ENCODE measurements at places on chromosomes 12 and 14.

- DNase-seq = no peak
Measured at GRCh38 chr12:104799458-104799857, 158.6 kb downstream of the SLC41A2 start.

GRCh38 chr12:27549801-27550652 is 26.0 kb downstream of the PPFIBP1 start:
- peak; percentile 97 for DNase-seq

GRCh38 chr12:39912211-39912980 is 193.5 kb downstream of the SLC2A13 start:
- no peak for DNase-seq

GRCh38 chr12:17793854-17794253 is 296.1 kb downstream of the RERGL start:
- no peak for DNase-seq

DNA sequence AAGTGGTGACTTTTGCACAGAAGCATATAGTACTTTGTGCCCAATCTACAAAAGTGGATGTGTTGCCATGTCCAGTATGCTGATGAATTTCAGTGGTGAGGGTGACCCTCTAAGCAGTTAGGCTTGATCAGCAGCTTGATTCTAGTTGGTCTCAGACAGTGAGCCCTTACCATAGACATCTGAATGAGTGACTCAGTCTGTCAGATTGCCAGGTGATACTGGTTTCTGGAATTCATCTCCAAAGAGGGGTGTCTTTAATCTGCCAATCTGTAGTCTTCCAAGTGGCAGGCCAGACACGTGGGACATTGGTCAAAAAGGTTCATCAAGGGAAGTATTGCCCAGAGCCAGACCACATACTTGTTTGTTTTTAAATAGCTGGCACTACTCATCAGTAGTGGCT is 187.4 kb upstream of the SLC16A7 start:
- no peak for DNase-seq

GRCh38 chr12:100795174-100795799 is 711 bp downstream of the ANO4 start:
- DNase-seq = no peak

DNA sequence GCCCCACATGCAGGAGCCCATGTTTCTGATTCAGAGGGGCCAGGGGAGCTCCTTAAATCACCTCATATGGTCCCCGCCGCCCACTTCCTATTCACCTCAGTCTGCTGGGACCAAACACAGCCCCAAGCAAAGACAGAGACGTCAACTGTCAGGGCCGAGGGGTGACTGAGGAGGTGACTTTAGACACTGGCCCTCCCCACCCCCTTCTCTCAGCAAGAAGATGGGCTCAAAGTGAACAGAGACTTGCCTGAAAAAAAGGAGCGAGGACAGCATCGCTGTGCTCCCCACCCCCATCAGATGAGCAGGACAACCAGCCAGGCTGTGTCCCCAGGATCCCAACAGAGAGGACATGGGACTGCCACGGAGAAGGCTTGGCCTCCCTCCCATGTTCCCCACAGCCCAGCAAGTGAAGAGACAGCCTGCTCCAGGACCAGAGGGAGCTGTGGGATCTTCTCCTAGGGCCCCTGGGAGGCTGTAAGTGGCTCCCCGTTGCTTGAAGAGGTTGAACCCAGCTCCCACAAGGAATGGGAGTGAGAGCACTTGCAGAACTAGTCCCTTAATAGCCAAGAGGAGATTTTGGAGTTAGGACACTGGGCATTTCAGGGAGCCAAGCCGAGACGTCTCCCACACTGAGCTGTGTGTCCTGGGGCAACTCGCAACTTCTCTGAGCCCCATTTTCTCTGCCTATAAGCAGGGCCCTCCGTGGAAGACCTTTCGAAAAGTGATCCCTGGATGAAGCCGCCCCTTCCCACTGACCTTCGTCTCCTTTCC is 1.3 kb upstream of the KRT79 start:
- DNase-seq = no peak

- no peak for DNase-seq
Measured at GRCh38 chr12:6871052-6871957, 1.8 kb downstream of the SPSB2 start.

- DNase-seq = no peak
Measured at GRCh38 chr12:83113945-83114344, 427.2 kb downstream of the TMTC2 start.

GRCh38 chr14:78840898-78841297 is 670.7 kb downstream of the NRXN3 start:
- no peak for DNase-seq

DNA sequence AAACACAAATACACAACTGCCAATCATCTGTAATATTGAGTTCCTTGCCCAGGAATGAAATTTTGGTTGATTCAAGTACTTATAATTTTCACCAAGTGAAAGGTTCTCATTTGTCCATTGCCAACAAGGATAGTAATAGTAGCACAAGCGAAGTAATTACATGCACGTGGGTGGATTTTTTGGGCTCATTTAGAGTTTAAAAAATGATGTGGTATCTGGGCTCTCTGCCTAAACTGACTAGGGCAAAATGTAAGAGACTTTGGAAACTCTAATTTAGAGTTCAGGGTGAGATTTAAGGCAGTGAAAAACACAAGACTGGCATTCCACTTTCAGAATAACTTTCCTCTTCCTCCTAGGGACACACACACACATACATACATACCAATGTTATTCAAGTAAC is 111.7 kb downstream of the MYRFL start:
- no peak for DNase-seq

GRCh38 chr12:2017546-2018337 is 13.5 kb upstream of the DCP1B start:
- no peak for DNase-seq

DNA sequence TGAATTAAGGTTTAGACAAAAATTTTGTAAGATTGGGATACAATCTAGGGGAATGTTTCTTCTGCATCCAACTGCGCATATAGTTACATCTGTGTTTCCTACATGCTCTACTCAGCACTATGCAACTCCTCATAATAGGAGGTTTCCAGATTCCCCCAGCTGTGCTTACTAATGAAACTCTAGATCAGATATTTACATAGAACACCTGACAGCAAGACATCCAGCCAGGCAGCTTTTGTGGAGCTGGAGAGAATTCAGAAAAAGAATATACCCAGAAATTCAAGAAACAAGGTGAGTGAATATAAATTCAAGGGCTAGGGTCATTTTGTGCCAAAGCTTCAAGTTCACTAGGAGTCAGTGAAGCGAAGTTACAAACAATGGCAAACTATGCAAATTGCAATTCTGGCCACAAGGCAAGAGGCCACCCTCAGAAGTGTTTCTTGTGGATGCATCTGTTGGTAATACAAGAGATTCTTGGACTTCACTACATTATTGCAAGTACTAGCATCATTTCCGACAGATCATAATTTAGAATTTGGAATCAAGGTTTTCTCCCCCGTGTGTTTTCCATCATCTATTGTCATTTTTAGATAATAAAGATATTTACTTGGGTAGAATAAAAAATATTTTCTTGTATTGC is 341.2 kb upstream of the NAV3 start:
- DNase-seq = no peak

DNA sequence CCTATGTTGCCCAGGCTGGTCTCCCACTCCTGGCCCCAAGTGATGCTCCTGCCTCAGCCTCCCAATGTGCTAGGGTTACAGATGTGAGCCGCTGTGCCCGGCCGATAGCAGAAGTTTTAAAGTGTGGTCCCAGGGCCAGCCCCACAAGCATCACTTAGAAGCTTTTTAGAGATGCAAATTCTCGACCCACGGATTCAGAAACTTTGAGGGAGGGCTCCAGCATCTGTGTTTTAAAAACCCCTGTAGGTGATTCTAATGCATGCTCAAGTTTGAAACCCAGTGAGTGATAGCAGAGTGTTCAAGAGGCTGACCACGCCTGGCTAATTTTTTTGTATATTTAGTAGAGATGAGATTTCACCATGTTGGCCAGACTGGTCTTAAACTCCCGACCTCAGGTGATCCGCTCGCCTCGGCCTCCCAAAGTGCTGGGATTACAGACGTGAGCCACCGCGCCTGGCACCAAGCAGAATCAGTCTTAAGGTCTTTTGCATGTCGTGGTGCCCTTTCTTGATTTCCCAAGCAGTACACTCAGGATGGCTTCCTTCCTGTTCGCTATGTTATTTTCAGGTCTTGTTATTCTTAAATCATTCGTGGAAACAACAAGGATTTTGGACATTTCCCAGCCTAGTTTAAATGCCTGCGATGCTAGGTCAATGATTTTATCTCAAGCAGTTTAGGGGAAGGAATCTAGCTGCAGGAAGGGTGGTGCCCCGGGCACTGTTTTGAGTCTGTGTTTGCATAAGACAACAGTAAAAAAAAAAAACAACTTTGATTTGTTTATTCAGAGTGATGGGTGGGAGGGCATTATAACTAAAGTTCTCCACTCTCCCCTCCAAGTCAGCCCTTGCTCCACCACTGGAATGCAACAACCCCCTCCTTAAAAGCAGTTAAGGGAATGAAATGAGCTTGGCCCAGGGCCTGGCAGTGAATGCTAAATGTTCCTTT is 9.2 kb upstream of the RILPL2 start:
- no peak for DNase-seq

DNA sequence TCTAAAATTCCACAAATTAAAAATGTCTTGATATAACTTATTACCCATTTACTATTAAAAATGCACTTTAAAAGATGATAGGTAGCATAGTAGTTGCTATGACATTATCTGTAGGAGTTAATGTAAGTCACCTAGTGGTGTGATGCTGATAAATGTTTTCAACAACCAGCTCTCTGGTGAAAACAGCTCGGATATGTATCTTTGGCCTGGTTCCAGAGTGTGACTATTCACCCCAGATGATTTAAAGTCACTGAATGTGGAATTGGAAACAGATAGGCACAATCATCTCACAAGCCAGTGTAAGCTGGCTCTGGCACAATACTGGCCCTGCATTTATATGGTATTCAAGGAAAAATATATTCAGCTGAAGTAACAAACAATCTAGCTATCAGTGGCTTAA is 9.2 kb upstream of the CCDC196 start:
- no peak for DNase-seq

GRCh38 chr12:13074396-13075117 is 28.9 kb downstream of the GSG1 start:
- no peak for DNase-seq

- DNase-seq = no peak
Measured at GRCh38 chr12:109768901-109769670, 55.5 kb downstream of the FAM222A start.

DNA sequence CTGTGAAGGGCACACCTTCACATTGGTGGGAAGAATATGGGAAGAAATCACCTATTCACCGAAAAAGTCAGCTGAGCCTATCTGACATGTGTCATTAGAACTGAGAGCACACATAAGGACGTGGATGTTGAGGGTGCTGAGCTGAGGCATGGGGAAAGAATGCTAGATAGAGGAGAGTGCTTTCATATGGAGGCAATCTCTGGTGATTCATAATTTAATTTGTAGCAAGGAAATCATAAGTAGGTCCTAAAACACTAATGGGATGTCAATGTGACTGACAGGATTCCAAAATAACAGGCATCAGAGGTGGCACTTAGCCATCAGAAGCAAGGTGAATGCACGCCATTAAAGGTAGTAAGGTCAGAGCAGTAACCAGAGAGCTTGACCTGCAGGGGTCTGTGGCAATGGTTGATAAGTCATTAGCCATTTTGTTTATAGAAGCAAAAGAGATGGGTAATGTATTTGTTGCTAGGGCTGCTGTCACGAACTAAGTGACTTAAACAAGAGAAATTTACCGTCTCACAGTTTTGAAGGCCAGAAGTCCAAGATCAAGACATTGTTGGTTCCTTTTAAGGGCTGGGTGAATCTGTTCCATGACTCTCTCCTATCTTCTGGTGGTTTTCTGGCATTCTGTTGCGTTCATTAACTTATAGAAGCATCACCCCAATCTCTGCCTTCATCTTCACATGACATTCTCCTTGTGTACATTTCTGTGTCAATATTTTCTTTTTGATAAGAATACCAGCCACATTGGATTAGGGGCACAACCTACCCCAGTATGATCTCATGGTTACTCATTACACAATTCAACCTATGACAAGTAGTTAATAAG is 69.3 kb downstream of the ANKS1B start:
- DNase-seq = no peak

- DNase-seq = peak; percentile 70
Measured at GRCh38 chr12:15928346-15928745, 17.2 kb downstream of the DERA start.

DNA sequence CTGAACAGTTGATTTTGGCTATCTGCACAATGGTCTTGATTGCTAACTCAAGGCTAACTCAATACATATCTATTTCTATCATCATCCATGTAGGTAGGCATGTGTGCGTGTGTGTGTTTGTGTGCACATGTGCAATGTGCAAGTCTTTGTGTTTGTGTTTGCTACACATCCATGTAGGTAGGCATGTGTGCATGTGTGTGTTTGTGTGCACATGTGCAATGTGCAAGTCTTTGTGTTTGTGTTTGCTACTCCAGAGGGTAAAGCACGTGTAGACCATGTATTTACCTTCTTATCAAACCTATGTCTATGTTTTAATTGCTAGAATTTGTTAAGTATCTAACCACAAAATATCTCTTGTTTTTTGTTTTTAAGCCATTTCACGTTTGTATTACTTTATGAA is 962.6 kb downstream of the LRFN5 start:
- DNase-seq = no peak

GRCh38 chr14:37436519-37436918 is 158.5 kb downstream of the FOXA1 start:
- DNase-seq = no peak

DNA sequence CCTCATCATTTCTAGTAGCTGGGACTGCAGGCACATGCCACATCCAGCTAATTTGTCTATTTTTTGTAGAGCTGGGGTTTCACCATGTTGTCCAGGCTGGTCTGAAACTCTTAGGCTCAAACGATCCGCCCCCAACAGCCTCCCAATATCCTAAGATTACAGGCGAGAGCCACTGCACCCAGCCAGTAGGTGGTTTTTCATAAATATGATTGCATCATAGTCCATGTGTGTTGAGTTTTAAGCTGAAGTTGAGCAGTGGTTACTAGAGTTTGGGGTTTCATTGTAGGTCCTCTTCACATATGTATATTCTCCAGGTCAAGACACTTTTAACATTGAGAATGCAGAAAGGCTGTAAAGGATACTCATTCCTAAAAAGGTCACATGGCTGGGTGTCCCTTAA is 13.1 kb upstream of the TNS2 start:
- no peak for DNase-seq

DNA sequence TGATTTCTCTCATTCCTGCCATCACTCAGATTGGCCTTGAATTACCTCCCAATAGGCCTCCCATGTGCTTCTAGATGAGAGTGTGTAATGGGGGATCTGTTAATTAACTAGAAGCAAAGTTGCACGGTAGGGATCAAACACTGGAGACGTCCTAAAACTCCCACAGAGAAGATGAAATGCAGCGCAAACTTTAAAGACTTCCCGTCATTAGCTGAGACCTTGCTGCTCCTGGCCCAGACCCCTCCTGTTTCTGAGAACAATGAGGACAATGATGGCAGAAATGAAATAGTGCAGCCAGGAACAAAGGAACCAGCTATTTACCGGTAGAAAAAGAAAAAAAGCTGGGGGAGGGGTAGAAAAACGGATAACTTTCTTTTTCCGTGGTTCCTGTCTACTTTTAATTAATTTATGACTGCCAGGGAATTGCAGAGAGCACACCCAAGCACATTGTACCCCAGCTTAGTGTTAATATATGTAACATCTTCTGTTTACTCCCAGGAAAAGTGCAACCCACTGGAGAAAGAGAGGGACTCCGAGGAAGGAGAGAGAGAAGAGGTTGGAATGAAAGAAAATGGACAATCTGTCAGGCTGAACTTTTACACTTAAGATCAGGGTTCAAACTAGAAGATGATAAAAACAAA is 280.7 kb upstream of the SOX5 start:
- no peak for DNase-seq

- DNase-seq = peak; percentile 29
Measured at GRCh38 chr12:56377310-56377988, 14.8 kb upstream of the APOF start.

GRCh38 chr12:81403348-81403747 is 325.5 kb downstream of the ACSS3 start:
- no peak for DNase-seq
